ENCODE measurements at places on chromosomes 3 and 15. TPM values are rescaled to one million over a fixed set of nuclear protein-coding genes. Genes with fewer than 3 reads are reported as not detected.
A peak's percentile ranks its signal among the peaks of the same experiment; 100 is the strongest.

GRCh38 chr15:58839485-58839884 is 68.4 kb downstream of the MINDY2 start:
- DNase-seq: no peak

DNA sequence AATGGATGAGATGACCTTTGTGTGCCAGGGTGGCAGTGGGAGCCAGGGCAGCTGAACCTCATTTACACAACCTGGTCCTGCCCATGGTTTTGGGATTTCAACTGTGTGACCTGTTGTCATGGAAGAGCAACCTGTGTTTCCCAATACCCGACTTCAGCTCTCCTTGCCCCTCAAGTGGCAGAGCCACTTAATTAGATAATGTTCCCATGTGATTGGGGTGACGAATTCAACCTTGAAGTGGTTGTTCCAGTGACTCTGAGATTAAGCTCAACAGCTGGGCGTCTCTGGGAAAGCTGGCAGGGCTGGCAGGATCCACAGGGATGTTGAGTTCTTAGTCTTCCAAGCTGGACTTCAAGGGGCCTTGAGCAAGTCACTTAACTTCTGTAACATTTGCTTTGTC is 71.0 kb downstream of the THSD4 start:
- peak; percentile 56 for DNase-seq

- no peak for DNase-seq
These were observed 18.0 kb downstream of the NIT2 start for GRCh38 chr3:100352296-100353231.

DNA sequence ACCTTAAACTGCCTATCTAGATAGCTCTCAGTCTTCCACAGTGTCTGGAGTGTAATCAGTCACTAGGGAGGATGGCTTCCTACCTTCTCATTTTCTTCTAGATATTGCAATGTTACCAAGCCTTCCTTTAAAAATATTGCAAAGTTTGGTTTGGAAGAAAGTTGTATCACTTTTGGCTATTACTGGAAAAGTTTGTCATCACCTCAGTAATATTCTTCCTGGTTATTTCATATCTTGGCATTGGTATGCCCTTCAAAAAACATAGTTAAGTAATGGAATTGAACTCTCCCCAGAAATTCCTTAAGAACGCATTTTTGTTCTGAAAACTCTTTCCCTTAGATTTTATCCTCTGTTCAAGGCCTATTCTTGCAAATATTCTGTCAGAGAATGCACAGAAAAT is 179.3 kb upstream of the MME start:
- DNase-seq: no peak

DNA sequence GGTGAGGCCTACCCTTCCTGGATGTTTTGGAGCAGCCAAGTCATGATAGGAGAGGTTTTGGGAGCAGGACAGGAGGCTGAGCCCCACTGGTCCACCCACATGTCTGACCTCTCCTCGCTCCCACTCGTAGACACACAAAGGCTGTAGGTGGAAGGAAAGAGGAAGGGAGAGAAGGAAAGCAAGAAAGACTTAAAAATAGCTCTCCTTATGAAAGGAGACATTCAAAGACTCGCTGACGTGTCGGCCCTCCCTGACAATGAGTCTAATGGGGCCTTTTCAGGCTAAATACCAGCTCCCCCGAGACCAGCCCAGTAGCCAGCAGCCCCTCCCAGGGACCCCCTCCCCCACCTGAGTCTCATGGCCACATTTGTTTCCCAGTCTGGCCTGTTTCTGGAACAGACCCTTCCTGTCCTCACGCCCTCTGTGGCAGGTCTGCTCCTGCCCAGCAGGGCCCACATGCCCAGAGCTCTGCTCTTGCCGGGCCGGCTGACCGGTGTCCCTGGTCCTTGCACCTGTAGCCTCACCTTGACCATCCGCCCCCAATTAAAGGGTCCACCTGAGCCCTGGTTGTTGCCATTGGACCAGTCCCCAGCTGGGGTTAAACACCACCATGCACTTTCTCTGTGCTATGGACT is 49.3 kb downstream of the FGD5 start:
- no peak for DNase-seq

GRCh38 chr3:143165211-143165610 is 45.6 kb downstream of the CHST2 start:
- no peak for DNase-seq

ALDH1L1 gene
- total RNA-seq: 21.5 TPM

DNA sequence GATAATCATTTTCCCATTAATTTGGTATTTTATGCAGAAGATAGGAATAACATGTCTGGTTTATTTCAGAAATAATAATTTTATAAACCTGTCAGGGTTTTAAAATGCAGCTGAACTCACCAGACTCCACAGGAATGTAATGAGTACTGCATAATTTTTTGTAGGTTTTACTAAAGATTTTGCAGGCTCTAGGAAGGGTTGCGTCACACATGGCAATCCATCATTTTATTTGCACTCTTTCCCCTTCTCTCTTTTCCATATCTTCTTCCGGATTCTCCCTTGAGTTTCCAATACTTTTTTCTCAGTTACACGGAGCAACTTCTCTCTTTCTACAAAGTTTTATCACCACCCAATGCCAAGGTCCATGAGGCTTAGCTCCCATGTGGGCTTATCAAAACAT is 234.7 kb downstream of the NFKBIZ start:
- no peak for DNase-seq

CNTN6 gene
- total RNA-seq: not detected

DNA sequence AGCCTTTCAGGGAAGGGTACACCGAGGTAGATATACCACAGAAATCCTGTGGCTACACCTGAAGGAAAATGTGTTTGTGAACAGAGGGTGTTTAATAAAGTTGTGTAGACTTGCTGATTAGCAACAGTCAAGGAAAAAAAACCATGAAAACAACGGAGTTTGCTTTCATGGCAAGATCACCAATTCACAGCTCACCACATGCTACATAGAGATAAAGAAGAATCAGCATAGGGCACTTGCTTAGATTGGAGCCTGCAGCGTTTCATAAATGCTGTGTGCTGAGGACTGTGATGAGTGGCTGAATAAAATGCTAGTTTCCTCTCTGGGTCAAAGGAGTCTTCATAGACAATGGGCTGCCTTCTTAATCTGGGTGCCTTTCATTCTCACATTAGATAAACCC is 257.6 kb downstream of the SLC9A9 start:
- DNase-seq: no peak

DNA sequence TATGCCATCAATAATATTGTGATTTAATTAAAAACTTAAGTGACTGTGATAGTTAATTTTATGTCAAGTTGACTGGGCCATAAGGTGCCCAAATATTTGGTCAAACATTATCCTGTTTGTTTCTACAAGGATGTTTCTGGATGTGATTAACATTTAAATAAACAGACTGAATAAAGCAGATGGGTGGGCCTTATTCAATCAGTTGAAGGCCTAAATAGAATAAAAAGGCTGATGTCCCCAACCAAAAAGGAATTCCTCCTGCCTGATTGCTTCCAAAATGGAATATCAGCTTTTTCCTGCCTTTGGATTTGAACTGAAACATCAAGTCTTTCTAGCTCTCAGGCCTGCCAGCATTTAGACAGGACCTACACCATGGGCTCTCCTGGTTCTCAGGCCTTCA is 961.7 kb downstream of the NTRK3 start:
- no peak for DNase-seq

DNA sequence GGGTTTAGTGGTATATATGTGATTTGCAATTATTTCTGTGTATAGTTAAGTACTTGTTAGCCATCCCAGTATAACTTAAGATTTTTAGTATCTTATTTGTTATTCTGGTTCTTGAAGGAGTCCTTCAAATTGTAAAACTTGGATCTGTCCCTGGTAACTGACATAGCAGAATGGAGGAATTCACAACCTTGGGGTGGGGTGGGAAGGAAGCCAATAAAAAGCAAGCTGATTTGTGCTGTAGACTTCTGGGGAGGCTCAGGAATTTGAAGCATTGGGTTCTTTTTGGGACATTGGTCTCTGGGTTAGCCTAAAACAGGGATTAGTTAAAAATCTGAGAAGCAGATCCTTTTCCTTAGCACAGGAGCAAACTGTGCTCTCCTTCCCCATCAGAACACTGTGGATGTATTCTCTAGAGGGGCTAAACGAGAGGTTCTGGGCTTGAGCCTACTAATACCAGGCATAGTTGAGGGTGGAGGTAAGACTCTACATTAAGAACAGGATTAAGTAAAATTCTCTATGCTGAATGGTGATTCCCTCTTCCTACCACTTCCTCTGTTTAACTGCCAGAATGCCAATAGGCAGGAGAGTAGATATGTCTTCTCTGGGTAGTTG is 42.2 kb downstream of the GMPS start:
- no peak for DNase-seq

FAN1 gene
- 25.1 TPM for total RNA-seq

DNA sequence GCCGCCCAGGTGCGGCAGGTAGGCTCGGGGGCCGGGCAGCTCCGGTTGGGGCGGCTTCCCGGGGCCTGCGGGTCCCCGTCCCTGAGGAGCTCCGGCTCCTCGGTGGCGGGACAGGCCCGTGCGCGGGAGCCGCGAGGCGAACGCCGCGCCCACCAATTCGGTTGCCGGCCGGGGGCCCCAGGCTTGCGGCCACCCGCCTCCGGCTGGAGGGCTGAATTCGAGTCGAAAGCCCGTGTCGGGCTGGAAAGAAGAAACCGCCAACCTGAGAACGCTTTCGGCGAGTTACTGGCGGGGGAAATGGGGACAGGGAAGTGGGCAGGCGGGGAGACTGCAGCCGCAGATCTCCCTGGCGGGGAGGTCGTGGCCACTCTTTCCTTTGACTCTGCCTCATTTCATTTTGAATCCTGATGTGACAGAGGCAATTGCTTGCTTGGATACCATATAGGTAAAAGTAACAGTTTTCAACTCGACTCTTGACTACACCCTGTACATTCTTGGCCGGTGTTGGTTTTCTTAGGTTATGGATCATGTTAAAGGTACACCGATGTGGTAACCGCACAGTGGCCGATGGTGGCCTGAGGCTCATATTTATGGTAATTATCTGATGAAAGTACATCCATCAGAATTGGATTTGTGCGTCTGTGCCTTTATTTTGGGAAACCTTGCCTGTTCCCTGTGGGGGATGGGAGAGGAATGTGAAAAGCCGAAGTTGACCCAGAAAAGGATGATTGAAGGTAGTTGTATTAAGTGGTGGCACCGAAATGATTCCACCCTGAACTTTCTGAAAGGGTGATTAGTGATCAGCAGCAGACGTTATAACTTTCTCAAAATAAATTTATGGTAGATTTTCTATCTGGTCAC is 1.7 kb downstream of the B3GNT5 start:
- peak; percentile 41 for DNase-seq

ITPKA gene
- 2.6 TPM for total RNA-seq

COL7A1 gene
- total RNA-seq: 16.1 TPM

GRCh38 chr15:70017801-70018200 is 79.9 kb downstream of the TLE3 start:
- DNase-seq: no peak

- no peak for DNase-seq
These were observed 429 bp downstream of the CPN2 start for GRCh38 chr3:194350726-194351071.

DNA sequence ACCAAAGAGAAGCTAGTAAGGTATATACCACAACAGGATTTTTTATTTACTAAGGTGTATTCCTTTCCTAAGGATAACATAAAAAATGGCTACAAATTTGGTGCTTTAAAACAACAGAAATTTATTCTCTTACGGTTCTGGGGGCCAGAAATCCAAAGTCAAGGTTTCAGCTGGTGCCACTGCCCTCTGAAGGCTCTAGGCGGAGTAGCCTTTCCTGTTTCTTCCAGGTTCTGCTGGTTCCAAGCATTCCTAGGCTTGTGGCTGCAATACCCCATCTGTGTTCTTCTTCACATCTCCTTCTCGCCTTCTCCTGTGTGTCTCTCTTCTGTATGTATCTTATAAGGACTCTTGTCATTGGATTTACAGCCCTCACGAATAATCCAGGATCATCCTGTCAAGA is 549.9 kb downstream of the GRM7 start:
- DNase-seq: no peak

- DNase-seq: no peak
These were observed 213.8 kb downstream of the RPLP1 start for GRCh38 chr15:69666441-69666882.

TERC gene
- total RNA-seq: 1.5 TPM

DNA sequence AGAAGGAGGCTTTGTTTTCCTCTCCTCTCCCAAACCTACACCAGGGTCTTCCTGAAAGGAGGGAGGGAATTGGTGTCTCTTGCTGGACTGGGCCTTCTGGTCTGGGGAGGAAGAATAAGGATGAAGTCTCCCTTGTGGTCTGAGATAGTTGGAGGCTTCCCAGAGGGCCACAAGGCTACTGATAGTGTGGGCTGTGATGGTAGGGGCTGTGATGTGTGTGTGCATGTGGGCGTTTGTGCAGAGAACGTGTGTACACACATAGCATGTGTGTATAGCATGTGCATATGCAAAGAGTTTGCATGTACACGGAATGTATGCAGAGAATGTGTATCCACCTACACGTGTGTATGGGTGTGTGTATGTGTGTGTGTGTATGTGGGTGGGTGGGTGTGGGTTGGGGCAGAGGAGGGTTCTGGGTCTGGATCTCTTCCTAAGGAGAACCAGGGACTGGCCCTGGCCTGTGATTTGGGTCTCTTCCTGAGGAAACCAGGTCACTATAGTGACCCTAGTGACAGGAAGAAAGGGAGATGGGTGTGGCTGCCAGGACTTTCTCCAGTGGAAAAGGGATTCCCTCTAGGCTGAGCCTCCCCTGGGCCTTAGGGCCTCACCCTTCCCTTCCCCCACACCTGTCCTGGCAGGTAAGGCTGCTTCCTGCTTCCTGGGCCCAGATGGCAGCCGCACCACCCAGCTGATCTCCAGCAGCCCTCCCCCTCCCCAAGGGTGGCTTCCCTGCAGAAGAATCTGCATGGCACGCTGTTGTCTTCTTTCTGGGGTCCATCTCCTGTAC is 1.7 kb downstream of the FLNB start:
- DNase-seq: no peak
